ENCODE measurements at places on chromosomes 16 and 17. TPM values are rescaled to one million over a fixed set of nuclear protein-coding genes. Genes with fewer than 3 reads are reported as not detected.
A peak's percentile ranks its signal among the peaks of the same experiment; 100 is the strongest.

Gene RNF43
- total RNA-seq, result 3.5 TPM

Gene MYH2
- 1,036 TPM for total RNA-seq

- no peak for DNase-seq
Observed at GRCh38 chr16:14371778-14372431, 258.2 kb downstream of the PARN start.

- no peak for DNase-seq
Observed at GRCh38 chr16:13521356-13521755, 398.6 kb upstream of the ERCC4 start.

GRCh38 chr16:79370736-79371135, 229.8 kb downstream of the MAF start:
- no peak for DNase-seq

- no peak for DNase-seq
Observed at GRCh38 chr17:9174779-9175574, 153.7 kb downstream of the NTN1 start.

- DNase-seq, result peak; percentile 59
Observed at GRCh38 chr16:14489460-14489859, 140.6 kb downstream of the PARN start.

DNA sequence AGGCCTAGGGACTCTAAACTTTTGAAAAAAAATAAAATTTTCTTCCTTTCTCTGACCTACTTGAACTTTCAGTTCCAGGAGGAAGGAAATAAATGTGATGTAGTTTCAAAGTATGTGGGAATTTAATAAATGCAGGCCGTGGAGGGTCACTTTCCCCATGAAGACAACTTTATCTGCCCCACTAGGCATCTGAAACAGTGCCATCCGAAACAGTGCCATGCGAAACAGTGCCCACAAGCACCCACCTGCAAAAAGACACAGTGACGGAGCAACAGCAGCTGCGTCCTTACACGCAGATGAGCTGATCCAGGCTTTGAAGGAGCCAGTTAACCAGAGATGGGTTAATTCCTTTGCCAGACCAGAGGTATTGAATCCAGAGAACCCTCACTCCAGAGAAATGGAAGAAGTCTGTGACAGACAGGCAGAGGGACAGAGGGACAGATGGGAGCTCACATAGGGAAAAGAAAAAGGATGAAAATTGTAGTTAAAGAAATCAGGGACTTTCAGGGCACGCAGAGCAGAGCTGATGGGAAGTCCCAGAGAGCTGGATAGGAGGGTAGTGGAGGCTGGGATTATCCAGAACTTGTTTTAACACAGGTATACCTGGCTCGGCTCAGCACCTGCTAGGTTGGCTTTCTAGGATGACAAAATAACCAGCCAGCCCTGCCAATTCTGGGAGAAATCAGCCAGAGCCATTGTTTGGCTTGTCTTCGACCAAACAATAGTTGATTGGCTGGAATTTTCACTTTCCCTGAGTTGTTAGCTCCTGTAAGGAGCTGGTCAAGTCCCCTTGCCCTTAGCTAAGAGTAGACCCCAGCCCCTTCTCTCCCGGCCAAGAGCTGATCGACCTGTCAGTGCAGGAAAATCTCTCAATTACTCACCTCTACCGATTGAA, 17.1 kb upstream of the HOXB13 start:
- no peak for DNase-seq

GRCh38 chr16:18003033-18003432, 333.5 kb downstream of the NPIPA8 start:
- DNase-seq, result no peak

GRCh38 chr16:85633438-85633743, 20.3 kb downstream of the GSE1 start:
- DNase-seq, result no peak

- DNase-seq, result no peak
Observed at GRCh38 chr16:10581507-10581906, 1.1 kb upstream of the EMP2 start.

- no peak for DNase-seq
Observed at GRCh38 chr17:7249830-7250229, 1.7 kb downstream of the CTDNEP1 start.

- DNase-seq, result no peak
Observed at GRCh38 chr16:57245472-57246113, 534 bp downstream of the ARL2BP start.

DNA sequence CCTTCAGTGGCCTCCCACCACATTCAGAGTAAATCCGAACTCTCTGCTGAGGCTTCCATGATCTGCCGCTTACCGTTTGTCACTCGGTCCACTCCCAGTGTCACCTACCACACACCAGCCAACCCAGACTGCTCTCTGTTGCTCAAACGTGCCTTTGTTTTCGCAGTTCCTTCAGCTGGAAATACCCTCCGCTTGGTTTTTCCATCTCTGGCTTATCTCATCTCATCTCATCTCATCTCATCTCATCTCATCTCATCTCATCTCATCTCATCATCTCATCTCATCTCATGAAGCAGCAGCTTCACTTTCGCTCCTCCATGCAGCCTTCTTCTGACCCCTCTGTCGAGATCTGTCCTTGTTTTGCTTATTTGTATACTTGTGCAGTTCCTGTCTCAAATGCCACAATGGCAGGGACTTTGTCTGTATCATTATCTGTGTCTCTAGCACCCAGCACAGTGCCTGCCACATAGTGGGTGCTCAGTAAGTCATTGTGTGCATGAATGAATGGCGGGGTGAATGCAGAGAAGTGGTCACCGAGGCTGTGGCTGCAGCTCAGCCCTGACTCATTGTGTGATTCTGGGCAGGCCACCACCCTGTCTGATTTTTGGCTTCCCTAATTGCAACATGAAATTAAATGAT, 3.8 kb upstream of the SNX20 start:
- DNase-seq, result no peak

All from tongue (tissue), 3 donors.